Spleen (tissue), 13 donors: ENCODE measurements at places on chromosomes 7 and 10. TPM values are rescaled to one million over a fixed set of nuclear protein-coding genes. Genes with fewer than 3 reads are reported as not detected.

The LIPJ gene
- polyA plus RNA-seq, result 0.27 TPM

The VENTX gene
- 0.76 TPM for polyA plus RNA-seq

The ANXA8 gene
- polyA plus RNA-seq, result 0.32 TPM

The AIFM2 gene
- 6.2 TPM for polyA plus RNA-seq

- H3K27ac ChIP-seq, result no peak overlapping the region
- H3K36me3 ChIP-seq, result no peaks in the 10 kb centered on the region
- no peak overlapping the region for H3K4me3 ChIP-seq
- H3K27me3 ChIP-seq, result no peaks in the 10 kb centered on the region
- no peak for DNase-seq
Measured at GRCh38 chr7:71298378-71298777, 166.4 kb downstream of the GALNT17 start.

DNA sequence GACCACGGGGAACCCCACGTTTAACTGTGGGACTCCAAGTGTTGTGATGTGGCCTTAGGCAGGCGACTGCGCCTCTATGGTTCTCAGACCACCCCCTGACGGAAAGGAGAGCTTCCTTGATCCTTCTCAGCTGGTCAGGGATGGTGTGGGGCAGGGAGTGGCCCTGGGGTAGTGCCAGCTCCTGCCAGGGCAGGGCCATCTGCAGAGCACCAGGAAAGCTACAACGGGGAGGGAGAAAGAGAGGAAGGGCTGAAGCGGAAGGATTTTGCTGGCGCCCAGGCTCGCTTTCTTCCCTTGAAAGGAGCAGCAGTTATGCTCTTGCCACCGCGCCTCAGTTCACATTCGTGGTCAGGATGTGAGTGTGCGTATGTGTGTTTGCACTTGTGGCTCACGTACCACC lies 74.9 kb upstream of the PCBD1 start:
- H3K4me3 ChIP-seq, result no peak overlapping the region
- H3K27me3 ChIP-seq, result no peaks in the 10 kb centered on the region
- H3K27ac ChIP-seq, result no peak overlapping the region
- H3K4me1 ChIP-seq, result no peaks in the 10 kb centered on the region
- DNase-seq, result peak; percentile 54

DNA sequence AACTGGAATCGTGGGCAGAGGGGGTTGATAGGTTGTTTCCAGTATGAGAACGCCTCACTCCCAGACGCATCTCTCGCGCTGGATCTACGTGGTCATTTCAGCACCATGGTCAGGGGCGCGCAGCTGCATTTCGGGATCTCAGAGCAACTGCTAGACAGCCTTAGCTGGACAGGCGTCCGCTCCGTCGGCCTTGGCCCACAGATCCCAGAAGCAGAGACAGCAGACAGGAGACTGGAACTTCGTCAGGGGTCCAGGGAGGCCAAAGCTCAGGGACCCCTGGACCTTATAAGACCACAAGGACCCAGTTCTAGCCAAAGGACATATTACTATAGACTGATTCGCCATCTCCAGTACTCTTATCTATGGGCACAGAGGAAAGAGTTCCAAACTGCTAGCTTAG lies 5.3 kb downstream of the NEUROG3 start:
- no peak overlapping the region for H3K27ac ChIP-seq
- peaks cover 11% of the 10 kb centered on the region for H3K4me1 ChIP-seq
- no peaks in the 10 kb centered on the region for H3K36me3 ChIP-seq
- H3K27me3 ChIP-seq, result peaks cover 80% of the 10 kb centered on the region
- no peak for DNase-seq
- no peak overlapping the region for H3K4me3 ChIP-seq

DNA sequence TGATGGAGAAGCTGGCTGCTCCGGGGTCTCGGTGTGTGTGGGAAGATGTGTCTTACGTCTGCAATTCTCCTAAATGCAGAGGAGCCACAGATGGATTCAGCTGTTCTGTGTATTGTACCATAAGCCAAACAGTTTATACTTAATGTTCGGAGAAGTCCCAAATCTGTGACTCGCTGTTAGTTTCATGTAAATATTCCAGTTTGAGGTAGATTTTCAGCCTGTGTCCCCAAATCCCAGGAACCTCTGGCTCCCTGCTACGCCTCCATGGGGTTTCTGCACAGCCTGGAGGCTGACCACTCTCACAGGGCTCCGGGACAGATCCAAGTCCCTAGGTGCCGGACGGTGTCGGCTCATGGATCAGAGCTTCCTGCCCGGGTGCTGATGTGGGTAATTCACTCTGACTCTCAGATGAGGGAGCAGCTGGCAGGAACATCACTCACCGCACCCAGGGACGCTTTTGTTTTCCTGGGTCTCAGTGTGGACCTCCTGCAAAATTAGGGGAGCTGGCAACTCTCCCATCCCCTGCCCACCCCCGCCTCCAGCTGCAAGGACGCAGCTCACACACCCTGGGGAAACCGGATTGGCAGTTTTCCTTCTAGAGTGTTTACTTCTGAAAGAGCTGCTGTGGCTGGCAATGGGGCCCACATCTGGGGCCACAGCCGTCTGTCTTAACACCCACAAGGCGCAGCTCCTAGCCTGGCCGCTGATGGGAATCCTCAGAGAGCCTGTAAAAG lies 421.1 kb upstream of the FOXK1 start:
- no peaks in the 10 kb centered on the region for H3K36me3 ChIP-seq
- H3K4me1 ChIP-seq, result no peaks in the 10 kb centered on the region
- no peaks in the 10 kb centered on the region for H3K27me3 ChIP-seq
- DNase-seq, result peak; percentile 63
- no peak overlapping the region for H3K4me3 ChIP-seq
- no peak overlapping the region for H3K27ac ChIP-seq

GRCh38 chr10:72276421-72277339 lies 3.0 kb downstream of the DDIT4 start:
- peaks cover 65% of the 10 kb centered on the region for H3K4me1 ChIP-seq
- DNase-seq, result no peak
- H3K4me3 ChIP-seq, result peak overlapping the region; percentile 96
- peak overlapping the region; percentile 95 for H3K27ac ChIP-seq
- H3K27me3 ChIP-seq, result no peaks in the 10 kb centered on the region
- H3K36me3 ChIP-seq, result peaks cover 16% of the 10 kb centered on the region

- H3K36me3 ChIP-seq, result no peaks in the 10 kb centered on the region
- H3K4me1 ChIP-seq, result no peaks in the 10 kb centered on the region
- DNase-seq, result no peak
- no peak overlapping the region for H3K4me3 ChIP-seq
Measured at GRCh38 chr10:88179831-88180230, 316.4 kb downstream of the PTEN start.
